ENCODE measurements at places on chromosomes 5 and 9.

DNA sequence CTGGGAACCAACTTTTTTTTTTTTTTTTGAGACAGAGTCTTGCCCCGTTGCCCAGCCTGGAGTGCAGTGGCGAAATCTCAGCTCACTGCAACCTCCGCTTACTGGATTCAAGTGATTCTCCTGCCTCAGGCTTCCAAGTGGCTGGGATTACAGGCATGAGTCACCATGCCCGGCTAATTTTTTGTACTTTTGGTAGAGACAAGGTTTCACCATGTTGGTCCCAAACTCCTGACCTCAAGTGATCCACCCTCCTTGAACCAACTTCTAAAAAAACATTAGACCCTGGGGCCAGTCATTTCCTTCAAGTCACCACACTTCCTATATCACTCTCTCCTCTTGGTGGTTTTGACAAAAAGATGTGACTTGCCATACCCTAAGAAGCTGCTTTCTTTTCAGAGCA, 10.9 kb upstream of the SHROOM1 start:
- no peak for DNase-seq

GRCh38 chr9:114803479-114804265, 2.2 kb downstream of the TNFSF15 start:
- DNase-seq, result no peak

- no peak for DNase-seq
These were observed 1.8 kb downstream of the CTXN3 start for GRCh38 chr5:127650649-127651048.

DNA sequence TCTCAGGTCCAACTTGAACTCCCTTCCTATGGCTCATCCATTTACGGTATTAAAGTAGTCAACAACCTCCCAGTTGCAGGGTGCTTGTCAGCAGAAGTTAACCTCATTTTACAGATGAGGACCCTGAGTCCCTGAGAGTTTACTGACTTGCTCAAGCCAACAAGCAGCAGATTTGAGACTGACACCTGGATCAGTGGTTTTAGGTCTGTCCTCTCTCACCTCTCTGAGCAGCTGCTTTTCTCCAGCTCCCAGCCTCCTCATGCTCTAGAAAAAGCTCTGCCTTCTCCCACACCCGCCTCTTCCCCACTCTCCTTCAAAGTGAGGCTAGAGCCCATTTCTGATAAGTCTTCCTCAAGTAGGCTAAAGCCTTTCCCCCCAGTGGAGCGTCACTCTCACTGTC, 56.4 kb downstream of the GABBR2 start:
- no peak for DNase-seq

- DNase-seq, result no peak
These were observed 17.3 kb upstream of the TNIP1 start for GRCh38 chr5:151097820-151098767.

DNA sequence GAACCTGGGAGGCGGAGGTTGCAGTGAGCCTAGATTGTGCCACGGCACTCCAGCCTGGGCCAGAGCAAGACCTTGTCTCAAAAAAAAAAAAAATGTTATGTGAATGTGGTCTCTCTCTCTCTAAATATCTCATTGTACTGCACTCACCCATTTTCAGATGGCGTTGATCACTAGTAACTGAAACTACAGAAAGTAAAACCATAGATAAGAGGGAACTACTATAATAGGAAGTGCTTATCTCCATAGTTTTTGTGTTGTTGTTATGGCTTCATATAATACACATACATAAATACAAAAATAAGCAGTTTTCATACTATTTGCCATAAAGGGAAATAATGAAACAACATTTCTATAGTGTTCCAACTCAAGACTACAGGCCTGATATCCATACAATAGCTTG, 9.1 kb downstream of the IL31RA start:
- no peak for DNase-seq

DNA sequence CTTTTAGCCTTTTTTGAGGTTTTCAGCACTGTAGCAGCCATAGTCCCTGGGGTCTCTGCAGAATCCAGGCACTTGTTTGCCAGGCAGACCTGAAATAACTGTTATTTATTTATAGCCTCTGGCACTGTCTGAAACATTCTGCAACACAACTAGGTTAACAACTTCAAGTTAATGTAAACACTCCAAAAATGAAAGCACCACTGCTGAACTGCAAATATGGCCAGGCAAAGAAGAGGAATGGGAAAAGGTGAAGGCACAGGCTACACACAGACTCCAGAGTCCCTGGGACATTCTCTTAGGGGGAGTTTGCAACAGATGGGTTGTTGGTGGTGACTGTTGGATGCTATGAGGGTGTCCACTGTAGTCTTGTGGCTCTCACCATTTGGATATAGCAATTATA, 369.0 kb downstream of the MAT2B start:
- no peak for DNase-seq

- DNase-seq, result no peak
These were observed 154.2 kb downstream of the FGF18 start for GRCh38 chr5:171573451-171574225.

DNA sequence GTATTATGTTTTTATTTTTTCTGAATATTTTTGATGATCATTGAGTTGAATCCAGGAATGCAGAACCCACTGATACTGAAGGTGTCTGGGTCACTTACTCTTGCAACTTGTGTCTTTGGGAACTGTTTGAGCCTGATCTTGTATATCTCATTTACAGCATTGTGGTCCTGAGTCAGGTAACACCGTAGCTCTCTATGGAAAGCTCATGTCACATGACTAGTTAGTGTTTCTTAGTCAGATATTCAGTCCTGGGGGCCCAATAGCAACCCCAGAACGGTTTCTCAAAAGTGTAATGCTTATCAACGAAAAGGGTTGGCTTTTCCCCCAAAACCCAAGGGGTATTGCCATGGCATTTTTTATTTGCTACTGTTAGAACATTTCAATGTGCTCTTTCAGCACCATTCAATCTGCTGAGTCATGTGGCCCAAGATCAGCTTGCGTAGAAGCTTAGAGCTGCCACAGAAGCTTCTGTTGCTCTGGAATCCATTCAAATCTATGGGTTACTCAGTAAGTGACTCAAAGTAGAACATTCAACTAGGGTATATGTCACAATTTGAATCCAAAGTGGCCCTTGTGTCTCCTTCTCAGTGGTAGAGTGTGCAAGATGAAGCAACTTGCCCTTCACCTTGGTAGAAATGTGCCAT, 12.1 kb upstream of the PTAR1 start:
- DNase-seq, result no peak

DNA sequence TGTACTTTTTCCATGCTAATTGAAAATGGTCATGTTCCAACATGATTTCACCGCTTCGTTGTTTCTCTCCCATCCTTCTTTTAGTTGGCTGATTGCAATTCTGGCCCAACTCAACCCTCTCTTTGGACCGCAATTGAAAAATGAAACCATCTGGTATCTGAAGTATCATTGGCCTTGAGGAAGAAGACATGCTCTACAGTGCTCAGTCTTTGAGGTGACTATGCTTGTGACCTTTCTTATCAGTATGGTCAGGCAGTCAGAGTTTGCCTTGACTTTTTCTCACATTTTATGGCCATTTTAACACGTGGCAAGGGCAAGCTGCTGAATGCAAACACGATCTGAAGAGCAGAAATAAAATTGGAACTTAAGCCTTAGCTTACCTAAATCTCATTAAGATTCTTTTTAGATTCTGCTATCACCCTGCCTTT, 36.0 kb upstream of the CREBRF start:
- DNase-seq, result no peak

GRCh38 chr5:90528601-90529193, 687 bp downstream of the LYSMD3 start:
- no peak for DNase-seq

DNA sequence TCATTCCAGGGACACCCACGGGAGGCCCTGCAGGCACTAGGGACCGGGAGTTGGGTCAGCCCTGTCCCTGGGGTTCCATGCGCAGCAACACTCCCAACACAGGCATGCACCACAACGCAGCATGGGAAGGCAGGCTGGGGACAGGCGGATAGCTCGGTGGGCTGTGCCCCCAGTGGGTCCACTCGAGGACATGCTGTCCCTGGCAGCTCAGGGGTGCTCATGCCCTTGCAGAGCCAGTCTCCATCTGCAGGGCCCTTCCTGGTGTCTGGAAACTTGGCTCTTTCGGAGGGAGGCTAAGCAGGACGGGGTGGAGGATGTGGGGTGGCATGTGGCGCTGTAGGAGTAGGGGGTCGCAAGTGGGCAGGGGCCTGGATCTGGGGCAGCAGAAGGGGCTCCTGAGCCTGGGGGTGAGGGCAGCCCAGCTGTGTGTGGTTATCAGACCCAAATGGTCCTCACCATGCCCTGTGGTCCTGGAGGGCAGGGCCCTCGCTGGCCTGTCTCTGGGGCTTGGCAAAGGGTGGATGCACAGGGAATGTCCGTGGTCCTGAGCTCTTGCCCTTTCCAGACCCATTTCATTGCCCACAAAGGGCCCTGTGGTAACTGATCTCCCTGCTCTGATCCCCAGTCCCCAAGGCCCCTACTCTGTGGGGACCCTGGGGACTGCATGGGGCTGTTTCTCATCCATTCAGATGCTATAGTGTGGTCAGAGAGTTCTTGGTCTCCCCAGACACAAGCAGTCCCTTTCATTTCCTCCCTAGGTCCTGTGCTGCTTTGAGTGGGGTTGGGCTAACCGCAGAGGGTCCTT, 90.3 kb upstream of the PHYKPL start:
- DNase-seq, result no peak

GRCh38 chr9:98551511-98552286, 157.0 kb downstream of the GABBR2 start:
- no peak for DNase-seq

GRCh38 chr9:126463426-126463825, 136.8 kb downstream of the MVB12B start:
- no peak for DNase-seq

DNA sequence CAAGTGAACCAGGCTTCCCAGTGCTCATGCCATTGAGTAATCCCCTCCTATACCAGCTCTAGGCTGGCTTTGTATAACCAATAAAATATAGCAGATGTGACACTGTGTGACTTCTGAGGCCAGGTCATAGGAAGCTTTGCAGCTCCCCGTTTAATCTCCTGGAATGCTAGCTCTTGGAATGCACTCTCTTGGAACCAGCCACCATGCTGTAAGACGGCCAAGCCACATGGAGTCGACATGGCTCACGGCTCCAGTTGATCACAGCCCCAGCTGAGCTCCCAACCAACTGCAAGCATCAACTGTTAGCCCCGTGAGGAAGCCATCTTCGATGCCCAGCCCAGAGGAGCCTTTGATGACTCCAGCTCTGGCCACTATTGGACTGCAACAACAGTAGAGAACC, 74.5 kb downstream of the SH3TC2 start:
- DNase-seq, result no peak

DNA sequence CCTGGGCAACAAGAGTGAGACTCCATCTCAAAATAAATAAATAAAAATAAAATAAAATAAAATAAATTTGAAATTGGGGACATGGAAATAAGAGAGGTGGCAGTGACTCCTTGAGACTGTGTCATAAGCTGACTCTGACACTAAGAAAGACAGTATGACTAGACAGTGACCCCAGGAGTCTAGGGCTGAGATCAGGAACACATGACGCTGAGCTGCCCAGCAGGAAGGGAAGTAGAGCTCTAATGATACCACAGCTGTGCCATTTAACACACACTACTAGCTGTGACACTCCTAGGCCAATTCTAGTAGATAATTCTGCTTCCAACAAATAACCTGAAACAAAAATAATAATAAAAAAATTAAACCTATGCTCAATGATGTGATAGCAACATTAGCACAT, 293.0 kb downstream of the SEC61B start:
- DNase-seq, result no peak

DNA sequence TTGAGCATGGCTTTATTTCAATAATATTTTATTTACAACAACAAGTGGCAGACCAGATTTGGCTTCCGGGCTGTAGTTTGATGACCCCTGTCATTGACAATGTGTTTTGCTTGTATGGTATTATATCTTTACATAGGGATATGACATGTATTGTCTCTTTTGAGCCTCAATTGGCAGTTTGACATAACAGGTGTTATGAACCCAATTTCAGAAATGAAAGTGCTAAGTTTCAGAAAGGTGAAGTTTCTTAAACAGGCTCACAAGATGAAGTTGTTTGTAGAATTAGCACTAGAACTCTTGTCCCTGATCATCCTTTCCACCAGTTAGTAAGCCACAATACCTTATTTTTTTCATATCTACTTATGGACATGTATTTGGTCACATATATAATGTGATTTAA, 303.0 kb upstream of the GRIA1 start:
- DNase-seq, result no peak

GRCh38 chr9:19456996-19457692, 48.3 kb downstream of the ACER2 start:
- peak; percentile 43 for DNase-seq

GRCh38 chr5:21145376-21145775, 1157.4 kb upstream of the CDH18 start:
- no peak for DNase-seq

- DNase-seq, result no peak
These were observed 121.0 kb downstream of the MEF2C start for GRCh38 chr5:88761939-88762338.

GRCh38 chr5:15734058-15734457, 234.1 kb downstream of the FBXL7 start:
- no peak for DNase-seq

- DNase-seq, result no peak
These were observed 203.6 kb downstream of the ELAVL2 start for GRCh38 chr9:23622396-23622795.

DNA sequence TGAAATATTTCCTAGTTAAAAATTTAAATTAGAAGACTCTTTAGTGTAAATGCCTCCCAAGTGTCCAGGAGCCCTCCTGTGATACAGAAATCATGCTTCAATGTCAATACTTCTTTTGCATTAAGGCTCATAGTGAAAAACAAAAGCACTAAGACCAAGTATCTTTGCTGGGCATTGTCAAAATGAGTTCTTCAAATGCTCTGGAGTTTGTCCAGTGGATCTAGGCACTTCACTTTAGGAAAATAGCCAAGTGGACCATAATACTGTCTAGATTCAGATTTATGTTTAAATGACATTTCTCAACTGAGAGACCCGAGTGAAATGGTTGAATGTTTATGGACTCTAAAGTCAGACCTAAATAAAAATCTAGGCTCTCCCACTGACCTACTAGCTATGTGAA, 21.3 kb upstream of the CCDC112 start:
- no peak for DNase-seq

GRCh38 chr5:108801776-108802175, 54.1 kb downstream of the FER start:
- DNase-seq, result no peak

GRCh38 chr9:133563291-133563796, 28.8 kb downstream of the ADAMTSL2 start:
- no peak for DNase-seq

DNA sequence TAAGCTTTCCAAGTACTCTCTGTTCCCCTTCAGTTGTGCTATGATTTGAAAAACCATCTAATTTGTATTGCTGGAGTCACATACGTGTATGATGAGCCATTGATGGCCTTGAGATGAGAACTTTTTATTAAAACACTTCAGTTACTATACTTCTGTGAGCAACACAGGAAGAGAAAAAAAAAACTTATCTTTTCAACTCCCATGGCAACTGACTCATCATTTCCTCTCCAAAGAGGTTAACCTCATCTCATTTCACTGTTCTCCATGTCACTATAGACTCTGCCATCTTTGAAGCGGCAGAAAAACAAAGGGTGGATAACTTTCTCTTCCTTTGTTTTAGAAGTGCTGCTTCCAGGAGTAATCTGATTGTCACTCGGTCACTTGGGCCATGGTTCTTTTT, 104.3 kb upstream of the PCSK1 start:
- DNase-seq, result no peak

- DNase-seq, result no peak
These were observed 157.7 kb upstream of the SLC12A2 start for GRCh38 chr5:127925916-127926315.

GRCh38 chr5:39829441-39829840, 404.7 kb upstream of the DAB2 start:
- no peak for DNase-seq
